ENCODE measurements at places on chromosomes 3 and 15.

GRCh38 chr3:194638991-194639605 lies 5.9 kb upstream of the TMEM44 start:
- no peak for DNase-seq

- no peak for DNase-seq
These were observed 156.9 kb downstream of the MEGF11 start for GRCh38 chr15:66096688-66097058.

DNA sequence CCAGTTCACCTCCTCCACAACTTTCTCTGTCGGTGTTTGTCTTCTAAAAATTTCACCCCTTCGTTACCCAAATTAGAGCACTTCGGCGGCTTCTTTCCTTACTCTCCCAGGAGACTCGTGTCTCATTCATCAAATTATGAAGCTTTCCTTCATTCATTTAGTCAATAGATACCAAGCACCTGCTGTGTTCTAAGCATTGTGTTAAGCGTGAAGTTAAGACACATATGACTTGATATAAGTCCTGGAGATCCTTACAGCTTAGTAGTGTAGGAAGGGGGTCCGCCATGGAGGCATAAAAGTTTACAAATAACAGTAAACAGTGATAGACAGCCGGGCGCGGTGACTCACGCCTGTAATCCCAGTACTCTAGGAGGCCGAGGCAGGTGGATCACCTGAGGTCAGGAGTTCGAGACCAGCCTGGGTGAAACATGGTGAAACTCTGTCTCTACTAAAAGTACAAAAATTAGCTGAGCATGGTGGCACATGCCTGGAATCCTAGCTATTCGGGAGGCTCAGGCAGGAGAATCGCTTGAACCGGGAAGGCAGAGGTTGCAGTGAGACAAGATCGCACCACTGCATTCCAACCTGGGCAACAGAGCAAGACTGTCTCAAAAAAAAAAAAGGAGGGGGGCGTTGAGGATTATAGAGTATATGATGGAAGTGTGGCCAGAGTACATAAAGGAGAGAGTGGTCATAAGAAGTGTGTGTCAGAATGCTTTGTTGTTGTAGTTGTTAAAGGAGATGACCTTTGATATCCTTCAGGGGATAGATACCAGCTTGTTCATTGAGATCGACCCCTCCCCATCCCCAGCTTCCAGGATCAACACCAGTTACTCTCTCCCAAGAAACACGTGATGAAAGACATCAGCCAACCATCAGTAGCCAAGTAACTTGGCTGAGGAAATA lies 744 bp upstream of the CCDC32 start:
- DNase-seq: no peak

DNA sequence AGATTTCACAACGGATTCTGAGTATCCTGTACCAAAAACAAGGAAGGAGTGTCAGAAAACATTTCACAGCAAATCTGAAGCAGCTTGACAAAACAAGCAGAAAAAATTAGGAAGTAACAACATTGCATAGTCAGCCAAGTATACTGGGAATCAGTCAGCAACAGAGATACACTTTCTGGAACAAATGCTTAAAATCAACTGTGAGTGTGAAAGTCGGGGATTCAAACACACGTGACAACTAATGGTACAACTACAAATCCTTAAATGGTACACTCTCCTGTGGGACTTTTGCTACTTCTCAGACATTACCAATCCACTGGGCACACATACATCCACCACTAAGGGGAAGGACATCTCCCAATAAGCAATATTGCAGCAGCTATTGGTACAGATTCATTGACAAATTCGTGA lies 296.6 kb upstream of the MME start:
- no peak for DNase-seq

DNA sequence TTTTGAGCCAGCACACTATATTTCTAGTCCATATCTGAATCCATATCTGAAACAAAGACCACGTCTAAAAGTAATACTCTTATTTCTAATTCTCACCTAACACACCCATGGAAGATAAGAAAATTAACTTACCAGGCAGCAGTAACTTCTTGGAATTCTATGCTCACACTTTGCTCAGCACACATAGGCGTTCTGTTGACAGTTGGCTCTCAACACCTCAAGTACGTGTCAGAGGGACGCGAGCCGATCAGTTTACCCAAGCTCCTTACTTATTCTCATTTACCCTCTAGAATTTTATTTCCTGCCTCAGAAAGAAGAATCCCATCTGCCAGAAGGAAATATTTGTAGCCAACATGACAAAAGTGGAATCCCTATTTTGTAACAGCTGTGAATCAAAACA lies 911.9 kb downstream of the FHIT start:
- no peak for DNase-seq

- DNase-seq: no peak
These were observed 215.3 kb downstream of the CPNE4 start for GRCh38 chr3:131819381-131820055.
